ENCODE measurements at places on chromosomes 7 and 10. TPM values are rescaled to one million over a fixed set of nuclear protein-coding genes. Genes with fewer than 3 reads are reported as not detected.

The NME8 gene
- 1.5 TPM for total RNA-seq

The C7orf25 gene
- total RNA-seq: 4.4 TPM

The DGKI gene
- 1.4 TPM for total RNA-seq

The VWDE gene
- 3.0 TPM for total RNA-seq

The LBX1 gene
- total RNA-seq: not detected

The CYP2C9 gene
- not detected for total RNA-seq

The ADAP1 gene
- 10.5 TPM for total RNA-seq

The AGBL3 gene
- 1.8 TPM for total RNA-seq

The CSGALNACT2 gene
- 32.8 TPM for total RNA-seq

The PTPN12 gene
- total RNA-seq: 105 TPM

Data from MCF 10A (cell line).